Body of pancreas (tissue), 4 donors: ENCODE measurements at places on chromosomes 12 and 14. TPM values are rescaled to one million over a fixed set of nuclear protein-coding genes. Genes with fewer than 3 reads are reported as not detected.

GRCh38 chr12:122205053-122205925, 1.8 kb downstream of the B3GNT4 start:
- H3K36me3 ChIP-seq, result peaks cover 3% of the 10 kb centered on the region
- peaks cover 21% of the 10 kb centered on the region for H3K4me1 ChIP-seq
- H3K4me3 ChIP-seq, result no peak overlapping the region

DNA sequence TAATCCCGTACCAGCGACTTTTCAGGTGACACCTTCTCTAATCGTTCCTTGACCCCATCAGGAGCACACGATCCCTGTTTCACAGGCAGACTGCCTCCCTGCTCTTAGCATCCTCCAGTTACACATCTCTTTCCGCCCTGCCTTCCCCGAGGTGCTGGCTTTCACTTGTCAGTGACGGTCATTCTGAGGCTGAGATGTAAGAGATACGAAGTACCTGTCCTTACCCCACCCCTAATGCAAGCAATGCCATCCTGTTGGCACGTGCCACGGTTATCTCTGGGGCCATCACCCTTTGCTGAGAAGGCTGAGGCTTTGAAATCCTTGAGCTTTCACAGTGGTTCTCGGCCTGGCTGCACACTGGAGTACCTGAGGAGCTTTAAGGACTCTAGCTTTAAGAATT, 24.4 kb downstream of the B4GALNT3 start:
- no peak overlapping the region for H3K27ac ChIP-seq
- H3K27me3 ChIP-seq, result no peaks in the 10 kb centered on the region
- DNase-seq, result no peak
- H3K4me1 ChIP-seq, result no peaks in the 10 kb centered on the region
- H3K36me3 ChIP-seq, result no peaks in the 10 kb centered on the region
- no peak overlapping the region for H3K4me3 ChIP-seq

- no peaks in the 10 kb centered on the region for H3K27me3 ChIP-seq
- H3K4me3 ChIP-seq, result no peak overlapping the region
- no peak overlapping the region for H3K27ac ChIP-seq
These were observed 63.9 kb downstream of the AACS start for GRCh38 chr12:125129179-125129571.

DNA sequence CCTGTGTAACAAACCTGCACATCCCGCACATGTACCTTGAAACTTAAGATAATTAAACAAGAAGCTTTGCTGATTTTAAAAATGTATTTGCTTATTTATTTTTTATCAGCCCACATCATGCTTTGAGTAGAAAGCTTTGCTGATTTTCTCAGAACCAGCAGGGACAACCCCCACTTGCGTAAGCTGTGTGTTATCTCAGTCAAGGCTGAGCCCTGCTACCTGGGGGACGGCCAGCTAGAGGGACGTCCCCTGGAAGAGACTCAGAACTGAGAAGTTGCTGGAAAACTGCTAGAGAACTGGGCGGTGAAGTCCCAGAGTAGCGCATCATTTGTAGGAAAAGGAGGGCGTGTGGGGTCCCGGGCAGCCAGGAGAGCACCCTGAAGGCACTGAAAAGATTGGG, 4.1 kb upstream of the PLEK2 start:
- no peaks in the 10 kb centered on the region for H3K36me3 ChIP-seq
- no peak overlapping the region for H3K27ac ChIP-seq
- no peaks in the 10 kb centered on the region for H3K27me3 ChIP-seq

GRCh38 chr14:94385553-94386057, 2.8 kb downstream of the SERPINA1 start:
- peaks cover 42% of the 10 kb centered on the region for H3K4me1 ChIP-seq
- H3K4me3 ChIP-seq, result no peak overlapping the region

GRCh38 chr12:20367583-20368113, 689 bp upstream of the PDE3A start:
- DNase-seq, result no peak
- H3K4me1 ChIP-seq, result peaks cover 22% of the 10 kb centered on the region
- no peak overlapping the region for H3K4me3 ChIP-seq
- H3K36me3 ChIP-seq, result no peaks in the 10 kb centered on the region
- no peak overlapping the region for H3K27ac ChIP-seq

DNA sequence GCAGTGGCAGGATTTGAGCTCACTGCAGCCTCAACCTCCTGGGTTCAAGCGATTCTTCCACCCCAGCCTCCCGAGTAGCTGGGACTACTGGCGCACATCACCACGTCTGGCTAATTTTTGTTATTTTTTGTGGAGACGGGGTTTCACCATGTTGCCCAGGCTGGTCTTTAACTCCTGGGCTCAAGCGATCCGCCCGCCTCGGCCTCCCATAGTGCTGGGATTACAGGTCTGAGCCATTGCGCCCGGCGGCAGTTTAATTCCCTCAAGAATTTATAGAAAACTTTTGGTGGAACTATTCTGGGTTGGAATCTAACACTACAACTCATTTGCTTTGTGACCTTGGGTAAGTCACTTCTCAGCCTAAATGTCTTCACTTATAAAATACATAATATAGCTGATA, 1.8 kb upstream of the SP1 start:
- no peaks in the 10 kb centered on the region for H3K27me3 ChIP-seq
- peaks cover 40% of the 10 kb centered on the region for H3K4me1 ChIP-seq
- H3K27ac ChIP-seq, result peak overlapping the region; percentile 97
- H3K36me3 ChIP-seq, result peaks cover 2% of the 10 kb centered on the region

GRCh38 chr12:64123448-64123847, 98.6 kb downstream of the KICS2 start:
- H3K36me3 ChIP-seq, result peaks cover 4% of the 10 kb centered on the region
- no peak overlapping the region for H3K27ac ChIP-seq
- H3K4me3 ChIP-seq, result no peak overlapping the region

GRCh38 chr12:107014055-107014454, 27.1 kb upstream of the MTERF2 start:
- H3K4me3 ChIP-seq, result no peak overlapping the region
- H3K27me3 ChIP-seq, result no peaks in the 10 kb centered on the region
- DNase-seq, result peak; percentile 73
- no peak overlapping the region for H3K27ac ChIP-seq
- H3K4me1 ChIP-seq, result peaks cover 10% of the 10 kb centered on the region

DNA sequence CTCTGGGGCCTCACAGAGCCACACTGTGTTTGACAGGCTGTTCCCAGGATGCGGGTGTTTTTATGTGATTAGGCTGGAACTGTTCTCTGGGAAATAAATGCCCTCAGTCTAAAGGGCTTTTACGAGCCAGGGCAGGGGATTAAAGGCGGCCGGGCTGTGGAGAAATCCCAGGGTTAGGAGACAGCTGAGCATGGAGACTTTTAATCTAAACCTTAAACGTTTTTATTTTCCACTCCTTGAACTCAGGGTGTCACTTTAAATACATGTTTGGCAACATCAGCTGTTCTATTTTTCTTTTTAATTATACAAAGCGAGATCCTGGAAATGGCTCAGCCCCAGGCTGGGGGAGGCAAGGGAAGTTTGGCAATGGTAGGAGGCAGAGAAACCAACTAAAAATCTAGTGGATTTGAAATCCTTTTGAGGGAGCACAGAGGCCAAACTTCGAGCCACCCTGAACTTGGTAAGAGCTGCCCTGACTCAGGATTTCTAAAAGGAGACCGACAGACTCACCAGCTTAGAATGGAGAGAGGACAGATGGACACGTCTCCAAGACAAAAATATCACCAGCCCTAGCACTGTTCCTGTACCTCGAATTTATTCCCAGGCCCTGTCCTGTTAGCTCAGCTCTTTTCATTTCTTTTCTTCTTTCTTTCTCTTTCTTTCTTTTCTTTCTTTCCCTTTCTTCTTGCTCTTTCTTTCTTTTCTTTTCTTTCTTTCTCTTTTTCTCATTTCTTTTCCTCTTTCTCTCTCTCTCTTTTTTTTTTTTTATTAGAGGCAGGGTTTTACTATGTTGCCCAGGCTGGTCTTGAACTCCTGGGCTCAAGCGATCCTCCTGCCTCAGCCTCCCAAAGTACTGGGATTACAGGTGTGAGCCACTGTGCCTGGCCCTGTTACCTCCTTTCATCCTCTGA, 15.8 kb upstream of the ORAI1 start:
- H3K36me3 ChIP-seq, result no peaks in the 10 kb centered on the region
- no peak overlapping the region for H3K4me3 ChIP-seq
- H3K27me3 ChIP-seq, result no peaks in the 10 kb centered on the region
- H3K27ac ChIP-seq, result no peak overlapping the region
- peaks cover 9% of the 10 kb centered on the region for H3K4me1 ChIP-seq

DNA sequence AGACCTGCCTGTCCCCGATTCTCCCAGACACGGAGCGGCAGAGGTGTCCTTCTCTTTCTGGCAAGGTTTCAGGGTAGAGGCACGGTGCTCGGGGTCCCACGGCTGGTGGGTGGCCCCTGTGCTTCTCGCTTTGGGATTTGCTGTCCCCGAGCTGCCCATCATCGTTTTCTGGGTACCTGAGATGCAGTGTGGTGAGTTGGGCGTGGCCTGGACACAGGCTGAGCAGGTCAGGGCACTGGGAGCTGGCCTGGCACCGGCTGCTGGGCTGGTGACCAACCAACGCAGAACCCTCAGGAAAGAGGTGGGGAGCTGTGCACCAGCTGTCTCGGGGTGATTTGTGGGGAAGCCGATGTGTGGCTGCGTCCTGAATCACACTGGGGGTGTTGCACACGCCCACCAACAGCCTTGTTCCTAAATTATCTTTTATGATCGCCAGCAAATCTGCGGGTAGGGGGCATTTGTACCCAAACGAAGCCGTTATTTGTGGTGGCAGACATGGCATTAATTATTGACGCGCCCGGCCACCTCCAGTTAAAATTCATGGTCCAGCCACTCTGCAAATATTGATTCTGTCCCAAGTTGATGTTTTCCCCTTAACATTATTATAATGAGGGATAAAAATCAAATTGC, 61.0 kb downstream of the KIF26A start:
- no peaks in the 10 kb centered on the region for H3K27me3 ChIP-seq
- no peak overlapping the region for H3K4me3 ChIP-seq
- no peak overlapping the region for H3K27ac ChIP-seq
- no peak for DNase-seq

GRCh38 chr12:113134071-113134470, 1.5 kb downstream of the RASAL1 start:
- no peaks in the 10 kb centered on the region for H3K27me3 ChIP-seq
- no peak for DNase-seq
- H3K36me3 ChIP-seq, result no peaks in the 10 kb centered on the region

- no peak for DNase-seq
- no peak overlapping the region for H3K27ac ChIP-seq
- H3K4me1 ChIP-seq, result no peaks in the 10 kb centered on the region
- H3K4me3 ChIP-seq, result no peak overlapping the region
These were observed 486.2 kb downstream of the NELL2 start for GRCh38 chr12:44389896-44390295.

DNA sequence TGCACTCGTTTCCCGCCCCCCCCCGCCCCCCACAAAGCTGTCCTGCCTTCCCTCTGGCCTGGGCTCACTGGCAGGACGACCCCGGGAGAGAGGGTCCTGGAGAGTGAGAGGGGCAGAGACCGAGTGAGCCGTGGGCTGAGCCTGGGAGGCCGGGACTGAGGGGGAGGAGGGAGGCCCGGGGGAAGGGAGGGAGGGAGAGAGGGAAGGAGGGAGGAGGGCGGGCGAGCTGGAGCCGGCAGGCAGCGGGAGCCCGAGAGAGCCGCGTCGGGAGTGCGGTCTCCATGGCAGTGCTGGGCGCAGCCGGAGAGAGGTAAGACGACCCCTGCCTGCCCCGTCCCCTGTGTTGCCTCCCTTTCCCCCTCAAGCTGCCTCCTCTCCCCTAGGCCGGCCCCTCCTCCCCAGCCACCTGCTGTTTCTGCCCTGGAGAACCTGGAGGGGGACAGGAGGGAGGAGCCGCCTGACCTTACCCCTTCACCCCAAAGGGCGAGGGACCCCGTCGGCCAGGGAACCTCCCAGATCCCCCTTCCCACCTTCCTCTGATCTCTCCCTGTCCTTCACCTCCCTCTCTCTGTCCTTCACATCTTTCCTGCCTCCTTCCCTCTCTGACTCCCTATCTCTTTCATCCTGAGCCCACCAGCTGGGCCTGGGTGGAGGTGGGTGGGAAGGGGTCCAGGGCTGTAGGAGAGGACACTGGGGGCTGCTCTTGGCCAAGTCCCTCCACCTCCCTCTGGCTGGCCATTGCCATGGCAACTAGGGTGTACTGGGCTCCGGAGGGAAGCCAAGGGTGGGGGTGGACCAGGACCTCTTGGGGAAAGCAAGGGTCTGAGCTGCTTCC, at the start of gene GPR162:
GPR162 (plus strand) TSS at position 231 of the 835 bp plus-strand sequence. CDS start 2,078 bp downstream, outside the sequence.
- H3K36me3 ChIP-seq, result no peaks in the 10 kb centered on the region
- no peak within 1 kb of the TSS for H3K27ac ChIP-seq
- no peak for DNase-seq
- no peak within 1 kb of the TSS for H3K4me3 ChIP-seq
- peaks cover 12% of the 10 kb centered on the region for H3K4me1 ChIP-seq
- H3K27me3 ChIP-seq, result no peaks in the 10 kb centered on the region

DNA sequence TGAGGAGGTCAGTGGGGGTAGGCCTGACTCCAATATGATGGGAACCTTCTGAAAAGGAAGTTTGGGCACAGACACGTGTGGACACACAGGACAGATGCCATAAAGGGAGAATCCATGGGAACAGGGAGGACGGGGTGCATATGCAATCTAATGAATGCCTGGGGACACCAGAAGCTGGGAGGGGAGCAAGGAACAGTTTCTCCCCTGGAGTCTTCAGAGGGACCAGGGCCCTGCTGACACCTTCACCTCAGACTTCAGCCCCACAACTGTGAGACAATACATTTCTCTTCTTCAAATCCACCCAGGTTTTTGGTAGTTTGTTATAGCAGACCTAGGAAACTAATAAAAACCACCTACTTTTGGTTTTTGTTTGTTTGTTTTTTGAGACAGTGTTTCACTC, 35.2 kb upstream of the CLIP1 start:
- H3K27me3 ChIP-seq, result no peaks in the 10 kb centered on the region
- no peak overlapping the region for H3K4me3 ChIP-seq
- H3K36me3 ChIP-seq, result no peaks in the 10 kb centered on the region
- H3K4me1 ChIP-seq, result no peaks in the 10 kb centered on the region

DNA sequence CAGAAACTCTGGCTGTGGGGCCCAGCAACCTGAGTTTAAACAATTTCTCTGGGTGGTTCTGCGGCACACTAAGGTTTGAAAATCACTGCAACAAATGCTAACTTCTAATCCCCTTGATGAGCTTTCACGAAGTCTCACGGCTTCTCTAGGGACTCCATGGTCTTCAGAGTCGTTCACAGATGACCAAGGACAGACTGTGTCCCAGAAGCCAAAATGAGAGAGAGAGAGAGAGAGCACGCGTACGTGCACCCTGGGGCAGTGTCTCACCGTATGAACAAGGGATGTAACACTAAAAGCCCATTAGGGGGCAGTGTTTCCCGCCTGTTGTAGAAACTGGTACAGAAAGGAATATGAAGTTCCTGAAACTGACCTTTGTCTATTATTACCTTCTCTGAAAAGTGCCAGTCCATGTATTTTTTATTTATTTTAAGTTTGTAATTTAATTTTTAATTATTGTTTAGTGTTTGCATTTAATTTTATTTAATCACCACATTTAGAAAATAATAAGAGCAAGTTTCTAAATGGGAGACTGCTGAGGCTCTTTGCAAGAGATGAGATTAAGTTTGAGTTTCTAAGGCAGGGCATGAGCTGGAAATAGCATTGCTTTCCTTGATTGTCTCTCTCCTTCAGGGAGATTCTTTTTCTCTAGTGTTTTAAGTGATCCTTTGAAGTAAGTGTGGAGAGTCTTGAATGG, 3.4 kb downstream of the APOLD1 start:
- H3K27me3 ChIP-seq, result no peaks in the 10 kb centered on the region
- peak overlapping the region; percentile 91 for H3K27ac ChIP-seq
- H3K36me3 ChIP-seq, result no peaks in the 10 kb centered on the region

LMNTD1 gene
- total RNA-seq, result 21.4 TPM

CABP1 gene
- total RNA-seq, result 1.0 TPM

WIF1 gene
- 0.78 TPM for total RNA-seq

CLEC1B gene
- not detected for total RNA-seq

OTX2 gene
- total RNA-seq, result not detected

ANO2 gene
- total RNA-seq, result 4.3 TPM

SLC10A1 gene
- total RNA-seq, result not detected

TAS2R19 gene
- total RNA-seq, result 3.0 TPM

VPS29 gene
- total RNA-seq, result 62.0 TPM

CLEC4C gene
- not detected for total RNA-seq

LUM gene
- 35.9 TPM for total RNA-seq

DDHD1 gene
- total RNA-seq, result 7.6 TPM
